ENCODE measurements at places on chromosomes 5 and 9.
A peak's percentile ranks its signal among the peaks of the same experiment; 100 is the strongest.

GRCh38 chr9:112081918-112082729, 93.0 kb downstream of the SUSD1 start:
- DNase-seq = no peak

DNA sequence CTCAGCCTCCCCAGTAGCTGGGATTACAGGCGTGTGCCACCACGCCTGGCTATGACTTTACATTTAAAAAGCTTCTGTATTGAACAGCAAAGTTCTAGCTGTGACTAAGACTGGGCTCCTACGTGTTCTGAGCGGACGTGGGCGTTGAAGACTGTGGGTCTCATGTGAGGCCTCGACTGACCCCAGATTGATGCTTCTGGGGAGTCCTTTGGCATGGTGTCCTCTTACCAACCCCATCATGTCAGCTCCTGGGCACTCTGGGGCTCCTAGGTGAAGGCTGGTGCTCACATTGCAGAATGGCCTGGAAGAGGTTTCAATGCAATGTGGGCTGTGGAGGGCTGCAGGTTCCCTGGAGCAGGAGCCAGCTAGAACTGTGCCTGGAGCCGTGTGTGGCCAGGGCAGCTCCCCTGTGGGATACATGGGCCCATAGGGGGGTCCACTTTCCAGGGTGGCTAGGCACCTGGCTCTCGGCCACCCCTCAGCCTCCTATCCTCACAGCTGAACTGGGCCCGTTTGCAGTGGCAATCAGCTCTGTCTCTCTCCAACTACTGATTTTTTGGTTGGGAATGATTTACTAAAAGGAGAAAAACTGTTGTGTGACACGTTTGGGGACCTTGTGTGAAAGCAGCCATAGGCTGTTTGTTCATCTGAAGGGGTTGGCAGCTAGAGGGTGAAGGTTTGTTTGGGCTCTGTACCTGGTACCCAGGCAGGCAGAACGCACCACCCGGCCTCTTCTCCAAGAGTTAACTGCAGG, 29.7 kb downstream of the SLC25A25 start:
- no peak for DNase-seq

DNA sequence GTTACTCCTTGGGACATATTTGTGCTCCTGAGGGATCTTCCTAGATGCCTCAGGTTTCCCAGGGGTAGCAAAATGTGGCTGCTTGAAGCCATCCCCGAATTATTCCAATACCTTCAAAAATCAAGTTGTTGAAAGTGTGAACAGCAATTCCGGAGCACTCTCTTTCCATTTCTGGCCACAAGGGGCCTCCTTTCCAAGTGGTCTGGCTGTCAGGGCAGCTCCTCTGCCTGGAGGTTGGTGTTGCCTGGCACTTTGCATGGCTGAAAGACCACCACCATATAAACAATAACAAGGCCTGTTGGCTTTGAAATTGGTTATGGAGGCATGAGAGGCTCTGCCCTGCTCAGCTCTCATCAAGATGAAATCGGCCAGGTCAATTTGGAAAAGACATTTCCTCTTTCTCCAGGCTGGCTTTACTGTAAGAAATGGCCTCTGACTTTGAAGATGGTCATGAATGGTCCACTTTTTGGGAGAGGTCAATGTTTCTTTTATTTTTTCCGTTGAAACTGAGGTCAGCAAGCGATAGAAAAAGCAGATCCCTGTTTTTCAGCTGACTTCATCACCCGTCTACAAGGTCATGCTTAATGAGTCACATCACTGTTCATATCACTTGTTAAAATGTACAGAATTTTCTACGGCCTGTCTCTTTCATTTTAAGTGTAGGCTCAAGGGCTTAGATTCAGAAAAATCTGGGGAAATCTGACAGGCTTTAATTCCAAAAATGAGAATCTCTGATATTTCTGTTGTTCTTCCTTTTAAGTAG, 481.1 kb upstream of the ZNF608 start:
- no peak for DNase-seq

- no peak for DNase-seq
Measured at GRCh38 chr5:34847056-34847455, 8.1 kb downstream of the TTC23L start.

DNA sequence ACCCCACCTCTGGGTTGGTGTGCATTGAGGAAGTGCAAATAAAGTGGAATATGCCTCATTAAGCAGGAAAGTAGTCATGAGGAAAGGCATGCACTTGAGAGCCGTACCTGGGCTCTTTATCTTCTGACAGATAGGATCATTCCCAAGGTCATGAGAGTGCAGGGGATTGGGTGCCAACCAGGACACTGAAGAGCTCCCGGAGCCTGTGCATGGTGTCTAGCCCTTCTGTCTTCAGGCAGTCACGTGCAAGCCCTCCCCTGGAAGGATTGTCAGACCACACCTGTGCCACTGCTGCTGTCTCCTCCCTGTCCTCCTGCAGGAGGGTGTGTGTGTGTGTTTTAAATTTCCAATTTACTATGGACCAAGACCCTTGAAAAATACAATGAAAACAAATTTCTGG, 69.6 kb downstream of the PDE8B start:
- no peak for DNase-seq

GRCh38 chr5:36796155-36796554, 80.4 kb upstream of the NIPBL start:
- no peak for DNase-seq

DNA sequence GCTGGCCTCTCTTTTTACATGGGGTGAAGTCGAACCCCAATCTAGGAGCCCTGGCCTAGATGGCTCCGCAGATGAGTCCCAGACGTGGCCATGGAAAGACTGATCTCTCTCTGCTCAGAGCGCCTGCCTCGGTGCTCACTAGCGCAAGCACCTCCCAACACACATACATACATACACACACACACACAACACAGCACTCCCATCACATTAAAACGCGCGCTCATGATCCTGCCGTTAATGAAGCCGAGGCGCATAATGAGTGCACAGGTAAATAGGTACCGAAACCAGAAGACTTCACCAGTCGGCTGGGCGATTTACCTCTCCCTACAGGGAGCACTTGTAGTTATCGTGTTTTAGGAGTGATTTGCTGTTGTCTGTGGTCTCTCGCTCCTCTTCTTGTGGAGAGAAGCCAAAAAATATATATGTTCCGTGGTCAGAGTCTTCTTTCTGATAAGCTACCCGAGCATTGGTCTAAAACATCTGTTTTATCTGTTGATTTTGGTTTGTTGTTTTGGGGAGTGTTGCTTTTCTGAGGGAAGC, 207.7 kb downstream of the MEF2C start:
- DNase-seq = no peak

DNA sequence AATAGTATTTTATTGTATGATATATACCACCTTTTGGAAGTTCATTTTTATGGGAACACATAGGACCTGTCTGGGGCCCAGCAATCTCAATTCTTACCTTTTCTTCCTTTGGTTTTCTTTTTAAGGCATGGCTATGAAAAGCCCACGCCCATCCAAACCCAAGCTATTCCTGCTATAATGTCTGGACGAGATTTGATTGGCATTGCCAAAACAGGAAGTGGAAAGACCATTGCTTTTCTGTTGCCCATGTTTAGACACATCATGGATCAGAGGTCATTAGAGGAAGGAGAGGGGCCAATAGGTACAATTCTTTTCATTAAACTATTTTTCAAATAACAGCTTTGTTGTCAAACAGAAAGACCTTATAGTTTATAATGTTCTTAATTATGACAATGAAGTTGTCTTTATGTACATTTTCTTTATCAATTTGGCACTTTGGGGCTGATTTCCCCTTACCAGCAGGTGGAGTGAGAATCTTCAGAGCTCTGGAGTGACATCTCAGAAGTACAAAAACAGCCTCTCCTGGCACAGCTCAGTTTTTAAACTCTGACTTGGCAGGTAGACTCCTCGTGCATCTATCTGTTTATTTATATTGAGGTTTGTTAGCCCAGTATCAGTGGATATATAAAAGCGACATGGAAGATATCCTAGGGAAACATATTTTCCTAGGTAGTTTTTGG, 25.8 kb downstream of the DDX46 start:
- DNase-seq = no peak

- no peak for DNase-seq
Measured at GRCh38 chr5:154368041-154368800, 77.6 kb upstream of the SAP30L start.

DNA sequence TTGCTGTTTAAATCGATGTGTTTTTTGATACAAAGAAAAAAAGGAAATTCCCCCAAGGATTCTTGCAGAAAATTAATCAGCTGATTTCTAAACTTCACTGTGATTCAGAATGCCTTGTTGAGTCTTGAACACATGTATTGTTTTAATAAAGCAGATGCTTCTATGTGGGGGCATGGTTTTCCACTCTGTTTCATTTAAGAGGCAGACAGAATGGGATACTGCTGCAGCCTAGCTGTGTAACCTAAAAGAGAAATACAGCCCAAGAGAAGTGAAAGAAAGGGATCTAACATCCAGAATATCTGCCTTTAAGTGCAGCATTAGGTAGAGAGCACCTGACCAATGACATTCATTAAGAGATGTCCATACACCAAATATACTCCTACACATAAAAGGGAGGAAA, 365.1 kb upstream of the CCNH start:
- no peak for DNase-seq

GRCh38 chr9:127979333-127980059, 1.3 kb downstream of the EEIG1 start:
- DNase-seq = peak; percentile 56

DNA sequence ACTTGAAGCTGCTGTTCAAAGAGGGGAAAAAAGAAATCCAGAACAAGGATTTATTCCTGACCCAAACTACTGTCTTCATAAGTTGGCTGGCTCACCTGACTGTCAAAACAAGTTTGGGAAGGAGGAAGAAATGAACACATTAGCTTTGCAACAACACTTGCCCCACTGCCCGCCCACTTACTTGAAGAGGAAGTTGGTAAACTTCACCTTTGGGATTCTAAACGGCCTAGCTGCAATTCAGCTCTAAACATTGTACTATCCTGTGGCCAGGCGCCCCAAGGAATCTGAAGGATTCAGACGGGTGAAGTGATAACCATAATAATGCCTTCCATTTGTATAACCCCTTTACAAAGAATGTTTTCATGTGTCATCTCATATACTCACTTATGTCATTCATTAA, 199.4 kb downstream of the ARRDC3 start:
- DNase-seq = no peak

GRCh38 chr9:83986765-83987401, 6.3 kb downstream of the RMI1 start:
- no peak for DNase-seq

DNA sequence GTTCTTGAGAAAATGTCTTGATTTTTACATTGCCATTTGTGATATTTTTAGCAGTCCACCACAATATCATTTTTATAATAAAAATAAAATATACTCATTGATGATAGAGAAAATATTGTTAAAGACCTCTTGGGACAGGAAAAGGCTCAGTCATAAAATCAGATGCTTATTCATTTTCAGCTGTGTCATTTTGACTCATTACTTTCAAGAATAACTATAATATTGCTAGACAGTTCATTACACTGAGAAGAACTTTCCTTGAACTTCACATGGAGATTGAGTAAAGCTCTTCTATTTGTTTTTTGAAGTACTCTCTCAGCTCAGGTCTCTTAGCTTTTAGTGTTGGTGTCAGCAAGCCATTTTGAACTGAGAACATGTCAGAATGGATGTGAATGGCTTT, 8.5 kb upstream of the MEIKIN start:
- no peak for DNase-seq

GRCh38 chr5:177981296-177982071, 14.6 kb downstream of the PROP1 start:
- no peak for DNase-seq

DNA sequence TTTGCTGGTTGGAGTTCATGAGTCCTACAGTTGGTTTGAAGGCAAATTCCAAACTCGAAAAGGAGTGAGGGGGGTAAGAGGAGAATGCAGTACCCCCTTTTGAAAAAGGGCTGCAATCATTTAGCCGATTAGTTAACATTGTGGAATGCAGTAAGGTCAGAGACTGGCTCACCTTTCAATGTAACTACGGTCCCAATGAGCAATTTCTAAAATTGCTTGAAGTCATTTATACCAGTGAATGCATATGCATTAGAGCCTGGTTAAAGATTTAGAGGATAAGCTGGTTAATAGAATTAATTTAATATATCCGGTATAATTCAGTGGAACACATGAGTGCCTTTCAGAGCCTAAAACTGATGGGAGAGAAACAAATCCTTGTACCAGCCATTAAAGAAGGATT, 172.6 kb upstream of the PAPPA start:
- DNase-seq = no peak

DNA sequence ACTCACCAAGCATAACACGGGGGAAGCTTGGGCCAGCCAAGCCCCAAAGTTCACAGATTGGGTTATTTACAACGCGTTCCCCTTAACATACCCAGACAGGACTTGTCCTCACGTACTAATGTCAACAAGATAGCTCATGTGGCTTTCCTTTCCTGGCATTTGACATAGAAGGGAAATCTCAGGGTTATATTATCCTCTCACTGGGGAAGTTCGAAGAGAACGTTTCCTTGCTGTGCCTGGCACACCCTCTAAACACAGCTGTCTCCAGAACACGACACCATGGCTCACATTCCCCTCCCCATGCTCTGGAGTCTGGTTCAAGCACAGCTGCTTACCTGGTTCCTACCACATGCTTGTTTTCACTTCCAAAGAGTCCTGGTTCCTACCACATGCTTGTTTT, 46.8 kb upstream of the OTULINL start:
- no peak for DNase-seq

DNA sequence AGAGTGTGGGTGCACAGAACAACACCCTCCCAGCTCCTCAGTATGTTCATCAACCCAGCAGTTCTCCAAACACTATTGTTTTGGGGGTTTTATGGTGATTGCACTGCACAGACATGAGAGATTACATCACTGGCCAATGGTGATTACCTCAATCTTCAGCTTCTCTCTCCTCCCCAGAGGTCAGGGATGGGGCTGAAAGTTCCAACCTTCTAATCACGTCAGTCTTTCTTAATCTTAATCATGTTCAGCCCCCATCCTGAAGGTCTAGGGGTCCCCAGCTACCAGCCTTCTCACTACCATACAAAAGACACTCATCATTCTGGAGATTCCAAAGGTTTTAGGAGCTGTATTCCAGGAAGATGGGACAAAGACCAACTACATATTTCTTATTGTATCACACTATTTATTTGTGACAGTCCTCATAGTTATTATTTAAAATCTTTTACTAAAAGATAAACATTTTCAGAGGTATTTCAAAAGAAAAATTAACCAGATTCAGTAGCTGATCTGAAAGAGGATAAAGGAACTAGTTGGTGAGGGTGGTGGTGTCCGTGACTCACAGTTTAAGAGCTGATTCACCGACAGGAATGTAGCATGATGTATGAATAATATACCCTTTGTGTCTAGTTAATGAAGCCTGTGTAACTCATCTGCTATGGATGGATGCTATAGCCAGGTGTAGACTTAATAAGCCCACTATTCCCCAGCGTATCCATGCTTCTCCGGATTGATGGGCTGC, 35.6 kb downstream of the RASEF start:
- DNase-seq = no peak

- DNase-seq = no peak
Measured at GRCh38 chr5:148952097-148952867, 110.6 kb downstream of the SH3TC2 start.

DNA sequence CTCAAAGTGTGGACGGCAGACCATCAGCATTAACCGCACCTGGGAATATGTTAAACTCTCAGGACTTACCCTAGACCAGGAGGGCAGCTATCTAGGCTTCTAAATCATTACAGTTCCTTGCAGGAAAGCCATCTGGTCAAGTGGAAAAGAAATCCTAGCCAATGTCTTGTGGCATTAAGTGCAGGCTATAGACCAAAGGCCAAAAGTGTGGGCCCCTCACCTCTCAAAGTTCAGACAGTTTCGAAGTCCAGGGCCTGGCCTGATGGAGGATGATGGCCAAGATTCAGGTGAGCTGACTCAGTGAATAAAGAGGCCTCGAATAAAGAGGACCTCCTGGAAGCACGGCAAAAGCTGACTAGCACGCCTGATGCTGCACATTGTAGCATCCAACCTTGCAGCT, 24.0 kb upstream of the PTPN3 start:
- no peak for DNase-seq
